Esophagus squamous epithelium (tissue), 5 donors: ENCODE measurements at places on chromosomes 2 and 18. TPM values are rescaled to one million over a fixed set of nuclear protein-coding genes. Genes with fewer than 3 reads are reported as not detected.

TRIM43B gene
- total RNA-seq, result not detected

TCF7L1 gene
- total RNA-seq, result 0.49 TPM

POMC gene
- total RNA-seq, result not detected

MAL gene
- total RNA-seq, result 472 TPM

DYNAP gene
- 6.1 TPM for total RNA-seq

SKA1 gene
- total RNA-seq, result 1.5 TPM

DOCK10 gene
- 16.6 TPM for total RNA-seq

RND3 gene
- total RNA-seq, result 163 TPM

COL4A3 gene
- total RNA-seq, result 0.50 TPM

ALPG gene
- not detected for total RNA-seq

GRCh38 chr18:80046431-80046830 is 12.2 kb downstream of the RBFA start:
- no peak for DNase-seq

GRCh38 chr18:26458526-26459232 is 89.7 kb downstream of the KCTD1 start:
- no peak for DNase-seq

- no peak for DNase-seq
Measured at GRCh38 chr2:121471532-121472469, 58.9 kb upstream of the RNU4ATAC start.

DNA sequence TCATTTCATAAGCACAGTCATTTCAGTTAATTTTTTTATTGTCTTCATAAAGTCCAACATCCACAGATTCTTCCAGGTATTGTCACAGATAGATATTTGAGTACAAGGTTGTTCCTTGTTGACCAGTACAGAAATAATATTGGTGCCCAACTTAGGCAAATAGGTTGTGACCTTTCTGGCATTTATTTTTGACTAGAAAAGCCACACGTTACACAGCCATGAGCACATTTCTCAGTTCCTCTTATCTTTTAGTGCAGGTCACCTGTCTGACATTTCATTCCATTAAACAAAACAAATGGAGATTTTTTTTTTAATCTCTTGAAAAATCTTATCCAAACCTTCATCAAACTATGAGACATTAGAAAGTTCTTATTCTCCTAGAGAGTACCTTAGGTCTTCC is 428.8 kb downstream of the ZNF521 start:
- DNase-seq, result no peak

DNA sequence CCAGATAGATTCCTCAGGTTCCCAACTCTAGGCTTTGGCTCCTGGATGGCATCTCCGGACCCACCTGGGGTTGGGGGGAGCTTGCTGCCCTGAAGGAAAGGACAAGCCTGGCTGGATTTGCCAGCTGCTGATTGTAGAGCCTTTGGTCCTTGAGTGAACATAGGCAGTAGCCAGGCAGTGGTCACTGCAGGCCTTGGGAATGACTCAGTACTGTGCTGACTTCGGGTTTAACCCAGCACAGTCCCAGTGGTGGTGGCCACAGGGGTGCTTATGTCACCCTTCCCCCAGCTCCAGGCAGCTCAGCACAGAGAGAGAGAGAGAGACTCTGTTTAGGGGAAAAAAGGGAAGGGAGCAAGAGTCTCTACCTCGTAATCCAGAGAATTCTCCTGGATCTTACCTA is 27.7 kb upstream of the ACTR2 start:
- no peak for DNase-seq

DNA sequence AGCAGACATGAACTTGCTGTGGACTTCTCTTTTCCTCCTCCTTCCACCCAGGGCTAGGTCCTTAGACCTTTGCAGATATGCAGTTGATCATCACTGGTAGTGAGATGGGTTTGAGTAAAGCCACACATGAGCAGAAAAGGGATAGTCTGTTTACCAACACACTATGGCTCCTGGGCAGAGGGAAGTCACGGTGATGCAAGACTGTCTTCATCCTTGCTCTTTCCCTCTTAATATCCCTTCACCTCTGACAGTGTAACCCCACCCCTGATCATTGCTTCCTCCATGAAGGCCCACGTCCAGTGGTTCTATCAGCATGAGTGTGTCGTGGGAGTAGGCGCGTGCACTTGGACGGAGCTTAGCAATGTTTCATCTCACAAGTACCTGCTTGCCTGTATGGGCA is 188.7 kb downstream of the SMAD7 start:
- no peak for DNase-seq

DNA sequence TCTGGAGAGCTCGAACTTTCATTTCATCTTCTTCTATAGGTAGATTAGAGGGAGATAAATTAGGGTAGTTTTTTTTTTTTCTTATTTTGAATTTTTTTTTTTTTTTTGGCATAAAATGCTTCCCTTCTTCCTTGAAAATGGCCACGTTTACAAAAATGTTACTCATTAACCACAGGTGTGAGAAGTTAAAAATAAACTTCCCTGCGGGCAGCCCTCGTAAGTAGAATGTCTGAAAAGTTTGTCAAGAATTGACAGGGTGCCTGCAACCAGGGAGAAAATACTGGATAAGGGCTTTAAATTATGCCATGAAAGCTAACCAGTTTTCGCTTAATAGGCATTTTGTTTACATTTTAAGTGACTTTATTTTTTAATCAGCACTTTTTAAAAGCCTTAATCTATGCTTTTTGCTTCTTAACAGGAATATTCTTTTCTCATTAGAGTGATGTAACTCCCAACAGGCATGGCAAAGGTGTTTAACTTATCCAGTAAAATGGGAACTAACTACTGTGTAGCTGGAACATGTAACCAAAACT is 4.2 kb upstream of the FN1 start:
- no peak for DNase-seq

GRCh38 chr2:18516112-18516511 is 44.3 kb downstream of the RDH14 start:
- DNase-seq, result no peak

GRCh38 chr18:76377359-76377756 is 117.7 kb downstream of the ZNF516 start:
- DNase-seq, result no peak

GRCh38 chr18:76889091-76889699 is 66.8 kb downstream of the ZNF236 start:
- DNase-seq, result no peak

DNA sequence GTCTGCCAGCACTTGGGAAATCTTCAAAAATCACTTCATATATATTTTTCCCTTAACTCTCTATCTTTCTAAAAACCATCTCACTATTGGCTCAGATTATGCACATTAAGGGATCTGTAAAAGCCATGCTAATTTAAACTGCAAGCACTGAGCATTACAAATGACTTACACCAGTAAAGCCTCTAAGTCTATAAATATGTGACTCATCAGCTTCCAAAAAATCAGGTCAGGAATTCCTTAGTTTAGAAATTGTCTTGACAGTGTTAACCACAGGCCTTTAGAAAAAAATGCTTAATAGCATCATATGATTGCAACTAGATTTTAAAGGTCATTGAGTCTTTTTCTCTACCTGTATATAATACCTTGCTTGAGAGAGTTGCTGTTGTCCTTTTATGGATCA is 1113.6 kb upstream of the PIK3C3 start:
- DNase-seq, result no peak

DNA sequence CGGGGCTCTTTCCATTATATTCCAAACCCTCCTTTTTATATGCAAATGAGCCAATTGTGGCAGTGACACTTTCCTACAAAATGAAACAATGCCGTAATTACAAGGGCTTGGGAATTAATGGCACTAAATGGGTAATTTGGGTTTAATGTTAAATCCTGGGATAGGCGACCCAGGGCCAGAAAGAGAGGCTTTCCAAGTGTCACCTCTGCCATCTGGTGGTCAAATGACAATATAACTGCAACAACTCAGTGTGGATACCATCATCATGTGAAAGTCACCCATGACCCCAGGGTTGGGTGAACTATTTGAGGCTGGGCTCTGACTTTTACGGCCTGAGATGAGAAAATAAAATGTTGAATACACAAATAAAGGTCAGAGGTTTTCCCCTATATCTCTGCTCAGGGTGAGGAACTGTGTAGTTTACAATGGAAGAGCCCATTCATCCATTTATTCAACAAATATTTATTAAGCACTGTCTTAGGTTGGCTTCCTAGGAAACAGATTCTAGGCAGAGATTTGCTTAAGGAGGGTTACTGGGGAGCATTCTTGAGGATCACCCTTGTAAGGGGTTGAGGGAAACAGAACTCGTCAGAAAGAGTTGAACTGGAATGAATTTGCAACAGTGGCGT is 13.6 kb upstream of the THADA start:
- no peak for DNase-seq

- no peak for DNase-seq
Measured at GRCh38 chr2:141522702-141523101, 608.1 kb downstream of the LRP1B start.

- no peak for DNase-seq
Measured at GRCh38 chr2:72915907-72916742, 1.2 kb upstream of the EMX1 start.

DNA sequence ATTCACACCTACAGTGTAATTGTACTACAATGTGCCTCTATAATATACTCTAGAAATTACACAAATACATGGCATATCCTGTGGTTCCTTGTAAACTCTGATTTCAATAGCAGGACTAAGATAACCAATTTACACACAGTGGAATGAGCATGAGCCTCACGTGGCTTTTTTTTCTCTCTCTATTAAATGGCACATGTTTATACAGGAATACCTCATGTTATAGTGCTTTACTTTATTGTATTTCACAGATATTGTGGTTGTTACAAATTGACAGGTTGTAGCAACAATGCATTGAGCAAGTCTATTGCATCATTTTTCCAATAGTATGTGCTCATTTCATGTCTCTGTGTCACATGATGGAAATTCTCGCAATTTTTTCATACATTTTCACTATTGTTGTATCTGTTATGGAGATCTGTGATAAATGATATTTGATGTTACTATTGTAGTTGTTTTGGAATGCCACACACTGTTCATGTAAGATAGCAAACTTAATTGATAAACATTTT is 260.0 kb downstream of the FSIP2 start:
- no peak for DNase-seq

GRCh38 chr2:38125007-38125406 is 49.1 kb upstream of the CYP1B1 start:
- no peak for DNase-seq

DNA sequence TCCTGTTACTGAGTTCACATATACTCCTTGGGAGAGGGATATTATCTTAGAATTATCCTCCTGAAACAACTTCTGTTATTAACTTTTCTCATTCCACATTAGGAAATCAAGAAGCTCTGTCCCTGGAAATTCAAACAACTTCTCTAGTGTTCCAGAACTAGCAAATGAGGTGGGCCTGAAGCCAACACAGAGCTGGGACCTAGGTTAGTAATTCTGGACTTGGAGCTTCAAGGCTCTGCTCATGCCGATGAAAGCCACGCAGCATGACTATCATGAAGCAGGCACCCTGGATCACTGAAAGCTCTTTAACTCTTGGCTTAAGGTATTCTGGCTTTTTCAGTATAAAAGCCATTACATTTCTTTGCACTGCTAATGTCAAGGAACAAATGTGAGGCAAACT is 242.7 kb downstream of the TGIF1 start:
- no peak for DNase-seq

- no peak for DNase-seq
Measured at GRCh38 chr2:179239195-179239594, 25.4 kb downstream of the SESTD1 start.

- no peak for DNase-seq
Measured at GRCh38 chr2:61432990-61433389, 37.9 kb downstream of the USP34 start.

DNA sequence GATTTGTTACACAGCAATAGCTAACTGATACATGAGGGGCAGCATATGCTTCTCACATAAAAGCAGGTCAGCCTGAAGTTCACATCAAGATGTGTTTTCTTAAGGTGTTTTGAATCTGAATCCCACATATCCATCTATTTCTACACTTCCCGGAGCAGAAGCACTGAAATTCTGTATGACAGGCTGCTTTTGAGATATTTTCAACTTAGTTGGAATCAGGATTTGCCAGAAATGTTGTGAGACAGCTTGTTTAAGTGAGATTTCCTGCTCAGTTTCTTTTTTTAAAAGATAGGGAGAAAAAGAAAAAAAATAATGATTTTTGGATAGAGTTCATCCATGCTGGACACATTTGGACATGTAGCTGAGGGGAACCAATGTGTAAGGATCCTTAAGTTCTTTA is 501.5 kb upstream of the CELF4 start:
- DNase-seq, result no peak

DNA sequence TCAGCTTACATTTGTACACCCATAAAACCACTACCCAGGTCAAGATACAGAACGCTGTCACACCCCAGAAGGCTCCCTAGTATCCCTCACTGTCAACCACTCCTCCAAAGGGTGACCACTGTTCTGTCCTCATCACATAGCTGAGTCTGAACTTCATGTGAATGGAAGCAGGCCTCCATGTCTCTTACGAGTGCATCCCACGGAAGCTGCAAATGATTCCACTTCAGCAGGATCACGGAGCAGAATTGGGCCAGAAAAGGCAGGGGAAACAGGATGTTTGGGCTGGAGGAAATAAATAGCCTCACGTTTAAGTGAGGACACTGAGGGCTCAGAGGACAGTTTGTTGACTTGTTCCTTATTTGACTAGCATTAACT is 38.4 kb downstream of the LBH start:
- no peak for DNase-seq
